ENCODE measurements at places on chromosomes 13 and 19. TPM values are rescaled to one million over a fixed set of nuclear protein-coding genes. Genes with fewer than 3 reads are reported as not detected.

DNA sequence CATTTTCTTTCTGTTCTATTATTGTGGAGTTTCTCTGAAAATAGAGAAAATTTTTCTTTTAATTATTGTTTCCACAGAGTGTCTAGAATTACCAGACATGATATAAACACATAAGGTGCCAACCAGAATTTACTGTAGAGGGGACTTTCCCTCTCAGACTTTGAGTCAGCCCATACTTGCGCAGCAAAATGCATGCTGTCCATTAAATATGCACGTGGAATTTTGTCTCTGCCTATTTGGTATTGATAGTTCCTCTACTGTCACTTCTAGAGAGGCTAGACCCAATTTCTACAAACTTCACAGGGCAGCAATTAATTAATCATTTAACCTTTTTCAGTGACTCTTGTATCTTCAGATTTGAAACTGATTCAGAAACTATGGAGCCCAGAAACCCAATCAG, 8.9 kb downstream of the ZNF93 start:
- no peak for DNase-seq

DNA sequence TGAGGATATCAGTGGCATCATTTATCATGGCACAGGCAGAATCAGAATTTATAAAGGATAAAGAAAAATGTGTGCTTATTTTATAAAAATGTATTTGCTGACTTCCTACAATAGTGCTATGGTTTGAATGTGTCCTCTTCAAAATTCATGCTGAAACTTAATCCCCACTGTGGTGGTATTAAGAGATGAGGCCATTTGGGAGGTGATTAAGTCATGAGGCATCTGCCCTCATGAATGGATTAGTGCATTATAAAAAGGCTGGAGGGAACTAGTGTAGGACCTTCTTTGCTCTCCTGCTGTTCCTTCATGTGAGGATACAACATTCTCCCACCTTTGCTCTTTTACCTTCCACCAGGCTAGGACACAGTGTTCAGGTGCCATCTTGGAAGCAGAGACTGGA, 212.8 kb downstream of the RFC3 start:
- DNase-seq = no peak

DNA sequence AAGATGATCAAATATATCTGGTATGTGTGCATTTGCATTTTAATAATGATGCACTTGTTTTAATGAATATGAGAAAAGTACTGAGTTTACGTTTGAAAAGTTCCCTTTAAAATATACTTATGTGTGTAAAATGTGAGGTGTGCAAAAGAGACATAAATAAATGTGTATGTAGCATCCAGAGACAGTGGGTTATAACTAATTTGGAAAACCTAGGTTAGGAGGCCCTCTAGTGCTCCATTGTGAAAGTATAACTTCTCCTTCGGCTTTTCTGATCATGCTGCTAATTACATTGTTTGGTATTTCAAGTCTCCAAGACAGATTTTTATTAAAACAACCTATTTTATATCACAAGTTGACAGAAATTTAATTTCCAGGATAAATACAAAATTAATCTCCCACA, 30.1 kb downstream of the SCEL start:
- no peak for DNase-seq

DNA sequence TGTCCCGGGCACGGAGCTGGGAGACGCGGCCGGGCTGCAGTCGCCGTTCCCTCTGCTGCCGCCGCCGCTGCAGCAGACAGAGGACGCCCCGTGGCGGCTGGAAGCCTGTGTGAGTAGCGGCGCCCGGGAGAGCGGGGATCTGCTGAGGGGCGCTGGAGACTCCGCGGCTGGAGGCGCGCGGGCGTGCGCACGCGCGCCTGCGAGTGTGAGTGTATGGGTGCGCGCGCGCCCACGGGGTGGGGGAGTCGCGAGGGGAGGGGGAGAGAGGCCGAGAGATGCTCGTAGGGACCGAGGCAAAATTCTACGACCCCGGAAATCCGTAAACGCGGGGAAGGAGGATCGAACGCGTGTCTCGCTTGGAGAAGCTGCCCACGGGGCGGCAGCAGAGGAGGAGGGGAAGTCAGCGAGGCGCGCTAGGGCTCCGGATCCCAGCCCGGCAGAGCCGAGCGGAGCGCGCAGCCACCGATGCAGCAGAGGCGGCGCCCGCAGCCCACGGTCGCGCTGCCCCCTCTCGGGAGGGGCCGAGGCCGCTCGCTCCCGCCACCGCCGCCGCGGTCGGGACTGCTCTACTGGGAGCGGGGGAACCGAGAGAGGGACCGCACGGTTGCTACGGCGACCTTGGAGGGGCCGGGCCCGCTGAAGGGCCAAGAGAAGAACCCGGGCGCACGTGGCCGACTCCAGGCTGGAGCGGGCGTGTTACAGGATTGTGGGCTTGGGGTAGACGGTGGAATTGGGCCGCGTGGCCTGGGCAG, at the start of gene ENOX1:
ENOX1 (minus strand) TSS at position 207 of the 752 bp plus-strand sequence.
- DNase-seq = no peak

- no peak for DNase-seq
Observed at GRCh38 chr19:53980539-53981375, 10.7 kb upstream of the CACNG6 start.

DNA sequence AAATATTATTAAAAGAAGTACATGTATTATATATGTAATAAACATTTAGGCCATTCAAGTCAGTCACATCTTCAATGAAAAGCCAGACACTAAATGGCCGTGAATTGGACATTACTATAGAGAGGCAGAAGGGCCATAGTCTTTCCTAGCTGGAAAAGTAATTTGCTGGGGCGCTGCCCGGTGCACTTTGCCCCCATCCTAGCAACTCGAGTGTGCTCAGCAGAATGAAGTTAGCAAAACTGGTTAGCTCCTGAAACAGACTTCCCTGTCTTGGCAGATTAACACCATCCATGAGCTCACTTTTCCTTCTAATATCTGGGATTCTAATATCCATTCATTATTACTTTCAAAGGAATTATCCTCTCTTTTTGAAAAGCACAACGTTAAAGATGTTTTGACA, 2.8 kb upstream of the SPRYD7 start:
- DNase-seq = no peak

GRCh38 chr19:15913384-15913783, 15.5 kb upstream of the CYP4F2 start:
- no peak for DNase-seq

- DNase-seq = no peak
Observed at GRCh38 chr19:7658219-7658686, 10.6 kb upstream of the RETN start.

DNA sequence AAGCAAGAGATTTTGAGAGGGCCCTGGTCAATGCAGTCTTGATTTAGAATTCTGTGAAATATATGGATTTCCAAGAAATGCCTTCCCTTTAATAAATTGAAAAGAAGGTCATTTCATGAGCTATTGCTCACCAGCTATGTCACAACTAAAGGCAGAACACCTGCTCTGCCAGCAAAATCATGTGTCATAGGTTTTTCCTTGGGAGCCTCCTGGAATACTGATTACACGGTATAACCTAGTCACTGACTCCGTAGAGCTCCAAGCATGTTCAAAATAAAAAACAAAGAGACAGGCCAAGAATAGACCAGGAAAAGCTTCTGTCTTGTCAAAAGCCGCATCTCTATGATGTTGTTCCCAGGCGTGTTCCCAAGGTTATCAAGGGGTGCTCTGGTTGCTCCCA, 45.5 kb downstream of the HSPH1 start:
- peak; percentile 18 for DNase-seq

DNA sequence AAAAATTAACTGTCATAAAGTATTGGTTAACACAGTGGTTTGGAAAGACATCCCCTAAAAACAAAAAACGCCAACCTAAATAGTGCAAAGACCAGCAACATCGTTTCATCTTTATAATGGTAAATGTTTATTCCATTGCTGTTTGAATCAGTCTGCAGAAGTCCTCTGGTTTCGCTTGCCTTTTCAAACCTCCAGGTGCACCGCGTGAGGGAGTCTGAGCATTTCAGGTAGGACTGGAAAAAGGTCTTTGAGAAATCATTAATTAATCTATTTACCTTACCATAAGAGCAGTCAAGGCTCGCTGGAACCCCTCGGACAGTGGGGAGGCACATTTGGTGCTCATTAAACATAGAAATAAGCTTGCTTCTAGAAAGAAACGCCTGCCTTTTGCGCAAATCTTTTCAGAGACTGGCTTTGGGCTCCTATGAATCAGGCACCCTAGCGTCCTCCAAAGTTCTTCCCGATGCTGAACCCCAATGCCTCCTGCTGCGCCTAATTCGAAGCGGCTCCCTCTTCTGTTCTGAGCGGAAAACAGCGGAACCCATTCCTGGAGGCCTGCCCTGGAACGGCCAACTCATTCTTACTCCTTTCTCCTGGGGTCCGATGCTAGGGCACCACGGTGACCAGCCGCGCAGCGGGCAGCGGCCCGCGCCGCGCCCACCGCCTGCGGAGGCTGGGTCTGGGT, 951 bp upstream of the MTUS2 start:
- DNase-seq = no peak

GRCh38 chr13:41137241-41137640, 4.6 kb upstream of the KBTBD6 start:
- DNase-seq = no peak

GRCh38 chr13:94515374-94515773, 35.9 kb upstream of the DCT start:
- no peak for DNase-seq

- no peak for DNase-seq
Observed at GRCh38 chr13:64471916-64472315, 2758.2 kb downstream of the PCDH9 start.

GRCh38 chr13:63605962-63606361, 2190.3 kb upstream of the PCDH20 start:
- DNase-seq = no peak

GRCh38 chr13:110698689-110699088, 7.2 kb downstream of the CARS2 start:
- DNase-seq = no peak

GRCh38 chr19:2132731-2133490, 18.5 kb downstream of the AP3D1 start:
- no peak for DNase-seq

- DNase-seq = no peak
Observed at GRCh38 chr13:95292622-95293021, 8.6 kb downstream of the ABCC4 start.

GRCh38 chr19:46898731-46899130, 37.9 kb downstream of the ARHGAP35 start:
- DNase-seq = peak; percentile 74

DNA sequence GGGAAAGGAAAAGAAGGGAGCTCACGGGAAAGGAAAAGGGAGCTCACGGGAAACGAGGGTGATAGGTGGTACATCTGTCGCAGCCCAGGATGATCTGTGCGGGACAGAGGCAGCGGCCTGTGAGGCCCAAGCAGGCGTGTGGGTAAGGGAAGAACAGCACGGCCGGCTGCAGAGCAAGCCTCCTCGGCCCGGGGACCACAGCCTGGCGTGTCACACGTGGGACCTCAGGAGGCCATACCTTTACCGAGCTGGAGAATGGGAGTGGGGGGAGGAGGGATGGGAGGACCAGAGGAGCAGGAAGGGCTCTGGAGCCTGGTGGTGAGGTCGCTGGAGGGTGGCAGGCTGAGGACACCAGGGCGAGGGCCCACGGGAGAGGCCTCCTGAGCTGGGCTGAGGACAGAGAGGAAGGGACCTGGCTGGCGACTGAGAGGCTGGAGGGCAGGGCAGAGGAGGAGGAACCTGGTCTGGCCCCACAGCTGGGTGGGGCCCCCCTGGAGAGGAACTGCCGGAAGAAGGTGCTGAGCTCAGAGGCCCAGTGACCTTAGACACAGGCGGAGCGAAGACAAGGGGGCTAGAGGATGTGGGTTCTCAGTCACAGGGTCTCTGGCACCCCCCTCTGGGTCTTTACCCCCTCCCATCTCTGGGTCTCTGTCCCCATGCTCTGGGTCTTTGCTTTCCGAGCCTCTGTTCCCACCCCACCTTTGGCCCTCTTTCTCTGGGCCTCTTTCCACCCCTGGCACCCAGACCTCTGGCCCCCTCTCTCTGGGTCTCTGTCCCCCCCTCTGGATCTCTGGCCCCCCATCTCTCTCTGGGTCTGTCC, 2.9 kb upstream of the FTL start:
- no peak for DNase-seq

DNA sequence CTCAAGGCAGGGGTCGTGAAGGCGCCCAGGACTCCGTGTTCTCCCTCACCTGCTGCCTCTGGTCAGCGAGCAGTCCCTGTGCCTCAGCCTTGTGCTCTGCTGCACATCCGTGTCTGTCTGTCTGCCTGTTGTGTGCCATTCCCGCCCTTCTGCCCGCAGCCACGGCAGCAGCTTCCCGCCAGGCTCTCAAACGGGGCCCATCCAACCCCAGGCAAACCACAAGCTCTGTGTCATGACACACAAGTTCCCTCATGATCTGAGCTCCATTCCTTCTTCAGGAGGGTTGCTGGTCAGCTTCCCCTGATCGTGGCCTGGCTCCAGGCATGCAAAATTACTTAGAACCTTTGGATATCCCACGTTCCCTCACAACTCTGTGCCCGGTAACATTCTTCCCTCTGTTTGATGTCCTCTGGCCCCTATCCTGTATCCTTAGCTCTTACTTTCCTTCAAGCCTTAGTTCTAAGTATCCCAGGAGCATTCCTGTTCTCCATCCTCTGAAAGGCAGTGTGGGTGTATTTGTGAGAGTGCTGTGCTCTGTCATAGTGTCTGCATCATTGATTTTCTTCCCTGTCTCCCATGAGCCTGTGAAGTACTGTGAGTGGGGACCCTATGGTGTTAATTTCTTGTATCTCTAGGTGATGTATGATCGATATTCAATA, 3.2 kb downstream of the GPR183 start:
- no peak for DNase-seq

GRCh38 chr19:33399745-33400681, 26.5 kb downstream of the CEBPG start:
- DNase-seq = no peak

DNA sequence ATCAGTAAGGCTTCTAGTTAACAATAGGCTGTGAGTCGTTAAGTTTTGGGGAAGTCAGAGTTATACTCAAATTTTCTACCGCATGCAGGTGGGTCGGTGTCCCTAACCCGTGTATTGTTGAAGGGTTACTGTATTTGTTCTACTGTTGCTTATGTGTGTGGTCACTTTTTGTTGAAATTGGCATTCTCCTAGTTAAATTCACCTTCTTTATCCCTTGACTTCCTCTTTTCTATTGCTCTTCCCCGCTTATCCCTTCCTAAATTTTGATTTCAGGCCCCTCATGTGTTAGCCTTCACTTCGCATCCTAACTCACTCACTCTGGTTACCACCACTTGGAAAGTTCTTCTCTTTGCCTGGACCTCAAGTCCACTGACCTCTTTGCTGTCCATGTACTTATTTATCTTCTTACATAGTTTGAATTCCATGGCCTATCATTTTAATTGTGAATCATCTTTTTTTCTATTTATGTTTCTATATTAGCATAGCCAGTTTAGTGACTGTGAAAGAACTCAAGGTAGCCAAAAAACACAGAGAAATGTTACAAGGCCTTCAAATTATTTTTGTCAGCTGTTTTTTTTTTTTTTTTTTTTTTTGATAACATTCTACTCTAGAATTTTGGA, 52.9 kb downstream of the NDFIP2 start:
- no peak for DNase-seq

GRCh38 chr13:44237276-44237767, 136.3 kb upstream of the SERP2 start:
- DNase-seq = peak; percentile 92

AMER2 gene
- total RNA-seq = not detected

FBXO17 gene
- total RNA-seq = 47.4 TPM

ZNF8 gene
- total RNA-seq = 6.0 TPM

GJA3 gene
- not detected for total RNA-seq

FCAR gene
- total RNA-seq = not detected

CALR3 gene
- not detected for total RNA-seq

FREM2 gene
- not detected for total RNA-seq

PRR20B gene
- not detected for total RNA-seq

NLRP5 gene
- not detected for total RNA-seq

KLF2 gene
- total RNA-seq = 281 TPM

PTH2 gene
- total RNA-seq = not detected

ACER1 gene
- total RNA-seq = not detected

ZNF221 gene
- 2.6 TPM for total RNA-seq

PALM gene
- 107 TPM for total RNA-seq

ADM5 gene
- total RNA-seq = 9.8 TPM

CNN2 gene
- 79.1 TPM for total RNA-seq

KCNRG gene
- 3.3 TPM for total RNA-seq

Measured in ascending aorta (tissue), 2 donors.